ENCODE measurements at places on chromosomes 5 and 9.

DNA sequence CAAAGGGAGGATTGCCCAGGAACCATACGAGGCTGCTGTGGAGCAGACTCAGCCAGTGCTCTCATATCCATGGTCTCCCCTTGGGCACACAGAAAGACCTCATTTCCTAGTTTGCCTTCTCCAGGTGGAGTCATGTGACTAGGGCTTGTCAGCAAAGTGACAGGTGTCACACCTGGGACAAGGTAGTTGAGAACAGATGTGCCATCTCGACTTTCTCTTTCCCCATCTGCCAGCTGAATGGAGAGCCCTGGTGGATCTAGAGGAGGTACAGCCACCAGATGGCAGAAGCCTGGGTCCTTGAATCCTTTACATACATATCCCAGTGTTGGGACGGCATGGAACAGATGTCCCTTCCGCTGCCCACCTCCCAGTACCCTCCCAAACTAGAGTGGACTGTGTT, 42.9 kb upstream of the ALDOB start:
- no peak for DNase-seq

- DNase-seq: no peak
These were observed 28.0 kb downstream of the LCP2 start for GRCh38 chr5:170269579-170269978.

DNA sequence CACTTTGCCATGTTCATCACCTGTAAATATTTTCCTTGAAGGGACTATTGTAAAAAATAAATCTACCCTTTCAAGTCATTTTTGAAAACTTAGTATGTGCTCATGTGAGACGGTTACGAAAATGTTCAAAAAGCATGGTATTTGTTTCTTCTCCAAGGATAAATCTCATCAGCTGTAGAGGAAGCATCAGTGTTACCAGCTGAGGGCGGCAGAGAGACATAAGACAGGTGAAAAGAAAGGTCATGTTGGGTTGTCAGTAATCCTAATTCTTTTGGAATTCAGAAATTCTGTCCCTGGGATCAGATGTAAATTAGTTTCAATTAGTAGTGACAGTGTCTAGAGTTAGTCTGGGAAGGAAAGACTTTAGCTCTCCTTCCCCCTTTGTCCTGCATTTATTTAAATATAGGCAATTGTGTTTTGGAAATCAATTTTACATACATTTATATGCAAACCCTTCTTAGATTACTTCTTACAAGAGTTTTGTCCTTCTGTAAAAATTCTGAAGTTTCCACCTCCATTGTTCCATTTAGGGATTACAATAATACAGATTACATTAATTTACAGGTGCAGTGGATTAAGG, 791.9 kb upstream of the CDH6 start:
- peak; percentile 49 for DNase-seq

GRCh38 chr5:16713386-16713928, 96.7 kb upstream of the RETREG1 start:
- DNase-seq: peak; percentile 90

DNA sequence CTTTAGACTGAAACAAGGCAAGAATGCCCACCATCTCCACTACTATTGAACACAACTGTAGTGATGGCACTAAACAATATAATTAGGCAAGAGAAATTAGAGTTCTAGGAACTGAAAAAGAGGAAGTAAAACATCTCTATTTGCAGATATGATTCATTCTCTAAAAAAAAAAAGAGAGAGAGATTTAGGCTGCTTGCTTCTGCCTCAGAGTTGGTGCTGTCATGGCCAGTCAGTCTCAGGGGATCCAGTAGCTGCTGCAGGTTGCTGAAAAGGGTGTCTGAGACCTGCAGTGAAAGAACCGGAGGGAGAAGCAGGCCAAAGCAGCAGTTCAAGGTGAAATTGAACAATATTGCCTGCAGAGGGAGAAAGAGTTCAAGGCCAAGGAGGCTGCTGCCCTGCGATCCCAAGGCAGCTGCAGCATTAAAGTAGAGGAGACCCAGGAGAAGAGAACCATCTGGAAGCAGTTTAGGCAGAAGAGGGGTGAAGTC, 72.5 kb downstream of the AP3B1 start:
- DNase-seq: no peak

DNA sequence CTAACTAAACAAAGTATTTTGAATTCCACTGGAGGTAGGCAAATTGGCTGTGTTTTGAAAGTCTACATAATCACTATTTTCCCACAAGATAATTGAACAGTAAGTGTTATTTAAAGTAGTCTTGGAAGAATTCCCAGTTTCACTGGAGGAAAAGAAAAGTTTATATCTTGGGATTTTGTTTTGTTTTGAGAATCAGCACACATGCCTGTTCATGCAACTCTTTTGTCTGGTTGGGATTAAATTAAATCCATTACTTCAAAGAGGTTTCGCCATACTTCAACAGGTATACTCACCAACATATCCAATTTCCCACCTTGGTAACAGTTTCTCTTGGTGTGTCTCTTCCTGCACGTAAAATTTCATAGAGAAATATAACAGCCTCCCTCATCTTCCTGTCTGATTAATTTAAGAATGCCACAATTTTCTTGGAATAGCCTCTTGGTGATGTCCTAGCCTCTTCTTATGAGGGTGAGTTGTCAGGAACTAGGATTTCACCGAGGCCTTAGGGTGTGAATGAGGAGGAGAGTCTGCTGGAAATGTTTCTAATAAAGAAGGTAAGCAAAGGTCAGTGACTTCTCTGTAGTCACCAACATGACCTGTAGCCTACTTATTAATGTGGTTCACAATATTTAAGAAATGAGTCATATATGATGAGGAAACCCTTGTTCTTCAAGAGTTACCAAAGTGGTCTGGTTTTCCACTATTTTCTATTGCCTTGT, 48.1 kb downstream of the ITGA2 start:
- DNase-seq: no peak

- no peak for DNase-seq
These were observed 5.9 kb upstream of the NACC2 start for GRCh38 chr9:136100700-136101614.

- no peak for DNase-seq
These were observed 7.3 kb downstream of the ENG start for GRCh38 chr9:127847178-127847510.

GRCh38 chr5:93054424-93055163, 526.4 kb downstream of the NR2F1-AS1 start:
- no peak for DNase-seq

DNA sequence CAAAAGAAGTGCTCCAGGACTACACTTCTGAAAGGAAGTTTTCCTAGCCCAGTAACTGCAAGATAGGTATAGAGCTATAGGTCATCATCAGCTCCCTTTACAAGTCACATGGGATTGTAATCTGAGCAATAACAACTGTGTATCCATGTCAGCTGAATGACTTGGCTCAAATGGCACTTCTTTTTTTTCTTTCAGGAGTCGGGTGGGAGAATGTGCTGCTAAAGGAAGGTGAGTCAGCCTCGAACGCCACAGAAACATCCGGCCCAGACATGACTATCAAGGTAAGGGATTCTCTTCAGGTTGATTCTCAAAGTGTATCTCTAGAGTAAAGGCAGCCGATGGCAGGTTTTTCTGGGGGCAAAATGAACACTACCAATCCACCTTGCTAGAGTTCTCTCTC, 192.2 kb downstream of the C9orf152 start:
- DNase-seq: no peak

GRCh38 chr5:45568813-45569212, 127.4 kb downstream of the HCN1 start:
- no peak for DNase-seq

- DNase-seq: no peak
These were observed 6.0 kb upstream of the FAM163B start for GRCh38 chr9:133615186-133615585.

DNA sequence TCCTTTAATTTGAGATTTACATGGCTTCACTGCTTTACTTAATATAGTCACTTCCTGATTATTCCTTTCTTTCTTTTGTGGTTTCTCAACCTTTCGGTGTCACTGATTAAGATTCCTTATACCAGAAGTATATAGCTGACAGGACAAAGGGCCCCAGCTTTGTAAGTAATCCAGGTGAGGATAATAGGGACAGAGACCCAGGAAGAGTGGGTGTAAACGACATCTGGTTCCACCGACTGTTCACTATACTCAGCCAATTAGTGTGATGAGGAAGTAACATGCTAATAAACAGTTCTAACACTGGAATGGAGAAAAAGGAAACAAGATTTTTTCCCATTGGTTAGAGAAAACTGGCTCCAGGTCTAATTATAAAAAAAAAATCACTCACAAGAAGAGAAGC, 286.3 kb upstream of the EFNA5 start:
- no peak for DNase-seq

DNA sequence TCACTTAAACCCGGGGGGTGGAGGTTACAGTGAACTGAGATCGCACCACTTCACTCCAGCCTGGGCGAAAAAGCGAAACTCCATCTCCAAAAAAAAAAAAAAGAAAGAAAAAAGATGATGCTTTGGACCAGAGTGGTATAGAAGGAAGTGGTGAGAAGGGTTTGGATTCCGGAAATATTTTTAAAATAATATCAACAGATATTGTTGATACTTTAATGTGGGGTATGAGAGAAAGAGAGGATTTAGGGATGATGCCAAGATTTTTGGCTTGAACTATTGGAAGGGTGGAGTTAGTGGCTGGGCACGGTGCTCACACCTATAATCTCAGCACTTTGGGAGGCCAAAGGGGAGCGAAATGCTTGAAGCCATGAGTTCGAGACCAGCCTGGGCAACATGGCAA, 49.6 kb upstream of the PLIN2 start:
- DNase-seq: no peak

DNA sequence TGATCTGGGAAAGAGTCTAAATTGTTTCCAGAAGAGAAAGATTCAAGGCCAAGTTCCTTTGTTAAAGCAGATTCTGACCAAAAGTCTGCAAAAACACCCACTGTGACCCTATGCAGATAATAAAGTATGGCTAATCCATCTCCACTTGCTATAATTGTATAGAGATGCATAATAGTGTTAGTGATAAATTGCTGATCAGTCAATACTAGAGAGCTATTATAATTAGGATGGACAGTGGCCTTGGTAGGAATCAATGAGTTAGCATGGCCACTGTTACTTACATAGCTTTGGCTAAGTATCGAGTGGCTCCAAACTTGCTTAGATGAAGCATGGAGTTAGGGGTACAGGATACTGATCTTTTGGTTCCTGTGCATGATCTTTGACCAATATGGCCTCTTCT, 683.4 kb upstream of the MEF2C start:
- DNase-seq: no peak

DNA sequence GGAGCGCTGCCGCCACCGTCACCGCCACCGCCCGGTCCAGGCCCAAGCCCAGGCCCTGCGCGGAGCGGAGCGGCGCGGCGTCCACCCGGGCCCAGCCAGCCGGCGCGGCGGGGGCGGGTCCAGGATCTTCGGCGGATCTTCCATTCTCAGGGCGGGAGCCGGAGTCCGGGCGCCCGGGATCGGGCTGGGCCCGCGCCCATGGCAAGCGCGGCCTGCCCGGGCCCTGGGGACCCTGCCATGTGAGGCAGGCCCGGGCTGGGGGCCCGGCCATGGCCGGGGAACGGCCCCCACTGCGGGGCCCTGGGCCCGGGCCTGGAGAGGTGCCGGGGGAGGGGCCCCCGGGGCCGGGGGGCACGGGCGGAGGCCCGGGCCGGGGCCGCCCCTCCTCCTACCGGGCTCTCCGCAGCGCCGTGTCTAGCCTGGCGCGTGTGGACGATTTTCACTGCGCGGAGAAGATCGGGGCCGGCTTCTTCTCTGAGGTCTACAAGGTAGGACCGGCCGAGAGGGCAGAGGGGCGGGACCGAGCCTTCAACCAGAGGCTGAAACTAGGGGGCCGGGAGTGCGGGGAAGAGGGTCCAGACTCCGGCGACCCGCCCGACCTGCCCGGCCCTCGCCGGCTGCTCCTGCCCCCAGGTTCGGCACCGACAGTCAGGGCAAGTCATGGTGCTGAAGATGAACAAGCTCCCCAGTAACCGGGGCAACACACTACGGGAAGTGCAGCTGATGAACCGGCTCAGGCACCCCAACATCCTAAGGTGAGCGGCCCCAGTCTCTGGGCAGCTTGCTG, 482 bp downstream of the TESK1 start:
- DNase-seq: no peak

DNA sequence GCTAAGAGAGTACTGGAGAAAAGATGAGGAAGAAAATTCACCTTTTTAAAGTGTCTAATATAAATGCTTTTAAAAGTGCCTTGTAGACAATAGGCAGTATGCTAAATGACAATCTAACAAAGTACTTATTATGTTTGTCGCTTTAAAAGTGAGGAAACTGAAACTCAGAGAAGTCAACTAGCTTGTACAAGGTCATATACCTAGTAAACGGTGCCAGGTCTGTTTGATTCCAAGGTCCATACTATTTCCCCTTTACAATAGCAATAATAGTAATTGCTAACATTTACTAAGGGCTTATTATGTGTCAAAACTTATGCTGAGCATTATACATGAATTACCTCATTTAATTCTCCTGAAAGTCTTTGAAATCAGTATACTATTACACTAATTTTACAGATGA, 328.6 kb upstream of the SLC24A2 start:
- no peak for DNase-seq
